ENCODE measurements at places on chromosomes 2 and 18. TPM values are rescaled to one million over a fixed set of nuclear protein-coding genes. Genes with fewer than 3 reads are reported as not detected.

- no peak overlapping the region for H3K4me3 ChIP-seq
- no peaks in the 10 kb centered on the region for H3K4me1 ChIP-seq
- DNase-seq = no peak
- no peak overlapping the region for H3K27ac ChIP-seq
- H3K27me3 ChIP-seq = peaks cover 27% of the 10 kb centered on the region
These were observed 172.3 kb downstream of the CELF4 start for GRCh38 chr18:37393221-37393827.

DNA sequence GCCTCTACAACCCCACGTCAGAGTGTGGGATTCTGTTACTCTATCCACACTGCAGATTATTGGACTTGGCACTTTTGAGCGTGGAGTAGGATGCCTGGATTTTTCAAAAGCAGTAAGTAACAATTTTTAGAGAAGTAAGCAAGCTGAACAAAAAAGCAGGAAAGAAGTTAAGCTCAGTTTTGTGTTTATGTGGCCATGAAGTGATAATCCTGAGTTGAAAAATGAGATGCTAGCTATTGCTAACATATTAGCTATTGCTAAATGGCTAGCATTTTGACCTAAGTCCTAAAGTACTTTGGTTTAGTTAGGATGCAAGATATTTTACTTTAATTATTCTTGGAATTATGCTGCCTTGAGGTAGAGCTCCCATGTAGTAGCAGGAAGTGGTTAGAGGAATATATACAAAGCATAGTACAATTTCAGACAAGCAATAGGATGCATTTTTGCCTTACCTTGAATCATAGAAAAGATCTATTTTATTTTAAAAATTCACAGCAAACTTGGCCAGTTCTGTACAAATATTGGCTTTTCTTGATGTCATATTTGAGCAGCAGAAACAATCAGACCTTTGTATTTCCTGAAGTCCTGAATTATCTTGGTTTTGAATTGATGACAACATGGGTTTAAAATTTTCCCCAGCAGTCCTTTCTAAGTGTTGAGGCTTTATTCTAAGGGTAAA is 74.6 kb downstream of the COX7A2L start:
- H3K27me3 ChIP-seq = no peaks in the 10 kb centered on the region
- H3K27ac ChIP-seq = no peak overlapping the region
- DNase-seq = no peak
- H3K4me3 ChIP-seq = no peak overlapping the region
- H3K36me3 ChIP-seq = peaks cover 44% of the 10 kb centered on the region
- H3K4me1 ChIP-seq = peaks cover 29% of the 10 kb centered on the region

DNA sequence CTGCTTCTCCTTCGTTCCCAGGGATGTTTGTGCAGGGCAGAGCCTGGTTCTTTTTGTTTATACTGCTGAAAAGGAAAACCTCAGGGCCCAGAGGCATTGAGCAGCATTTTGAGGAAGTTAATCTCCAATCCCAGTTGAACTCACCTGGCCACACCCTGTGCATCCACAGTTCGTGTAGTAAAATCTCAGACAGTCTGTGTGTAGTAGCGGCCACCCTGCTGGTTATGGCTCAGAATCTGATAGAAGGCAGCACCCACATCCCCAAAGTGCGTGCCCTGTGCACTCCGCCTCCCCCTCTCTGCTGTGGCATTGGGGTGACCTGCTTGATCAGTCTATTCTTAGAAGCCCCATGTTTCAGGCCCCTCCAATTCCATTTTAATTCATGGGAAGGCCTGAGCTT is 10.9 kb downstream of the TRIB2 start:
- H3K36me3 ChIP-seq = peaks cover 98% of the 10 kb centered on the region
- H3K4me3 ChIP-seq = peak overlapping the region; percentile 51
- no peak for DNase-seq
- no peaks in the 10 kb centered on the region for H3K27me3 ChIP-seq
- H3K27ac ChIP-seq = peak overlapping the region; percentile 90

Gene FBLN7
- 7.9 TPM for total RNA-seq

Gene KIF5C
- total RNA-seq = 6.1 TPM

Gene PHLPP1
- total RNA-seq = 3.8 TPM

Gene PROKR1
- total RNA-seq = not detected

Gene PLCD4
- 0.30 TPM for total RNA-seq
